ENCODE measurements at places on chromosomes 13 and 19.

- DNase-seq: no peak
Observed at GRCh38 chr19:10291554-10292205, 1.9 kb downstream of the ICAM5 start.

DNA sequence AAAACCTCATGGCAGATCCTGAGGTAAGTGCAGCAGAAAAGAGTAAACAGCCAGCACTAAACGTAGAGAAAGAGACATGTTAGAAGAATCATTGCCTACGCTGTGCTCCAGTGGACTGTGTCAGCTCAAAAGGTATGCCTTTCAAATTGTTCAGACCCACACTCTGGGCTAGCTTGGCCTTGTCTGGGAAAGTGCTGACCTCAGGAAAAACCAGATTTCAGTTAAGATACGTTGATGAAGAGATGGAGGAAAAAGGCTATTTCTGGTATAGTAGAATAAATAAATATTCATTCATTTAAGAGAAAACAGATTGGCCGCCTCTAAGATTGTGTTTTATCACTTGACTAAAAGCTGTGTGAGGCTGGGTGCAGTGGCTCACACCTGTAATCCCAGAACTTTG is 9.6 kb upstream of the SUCLA2 start:
- DNase-seq: no peak

GRCh38 chr19:48558018-48558684 is 6.2 kb downstream of the SULT2B1 start:
- no peak for DNase-seq

GRCh38 chr19:3698974-3699740 is 1.1 kb downstream of the PIP5K1C start:
- DNase-seq: no peak

DNA sequence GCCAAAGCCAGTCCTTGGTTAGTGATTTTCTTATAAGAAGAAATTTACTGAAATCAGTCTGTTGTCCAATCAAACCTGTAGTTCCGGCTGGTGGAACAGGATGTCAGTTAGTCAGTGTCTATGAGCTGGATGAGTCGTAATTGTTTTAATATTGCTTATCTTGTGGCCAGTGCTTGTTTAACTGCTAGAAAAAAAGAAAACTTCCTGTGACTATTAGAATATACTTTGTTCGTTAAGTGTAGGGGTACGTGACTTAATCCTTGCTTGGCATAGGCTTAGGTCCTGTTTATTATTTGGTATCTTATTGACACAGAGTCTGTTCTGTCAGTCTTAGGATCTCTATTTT is 1484.8 kb upstream of the MIR17HG start:
- DNase-seq: no peak

DNA sequence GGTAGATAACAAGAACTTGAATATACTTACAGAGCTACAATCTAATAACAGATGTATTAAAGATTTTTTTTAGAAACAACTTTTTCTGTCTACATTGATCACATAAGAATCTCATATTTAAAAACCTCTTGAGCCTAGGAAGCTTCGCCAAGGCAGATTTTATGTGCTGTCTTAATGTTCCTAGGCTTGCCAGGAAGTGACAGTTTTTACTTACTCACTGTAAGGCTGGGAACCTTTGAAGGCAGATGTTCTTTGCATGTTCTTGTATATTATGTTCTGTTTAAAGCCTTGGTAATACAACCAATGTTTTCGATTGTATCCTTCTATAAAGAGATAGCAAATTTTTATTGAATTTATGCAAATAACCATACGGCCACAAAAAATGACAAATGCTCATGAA is 492.7 kb downstream of the GPC5 start:
- DNase-seq: no peak
